ENCODE measurements at places on chromosomes 16 and 17. TPM values are rescaled to one million over a fixed set of nuclear protein-coding genes. Genes with fewer than 3 reads are reported as not detected.

Gene GRB7
- total RNA-seq: 49.0 TPM

Gene RNF227
- total RNA-seq: 1.4 TPM

Gene PRKCB
- total RNA-seq: 8.2 TPM

Gene PYCARD
- 39.2 TPM for total RNA-seq

Gene KCTD2
- total RNA-seq: 21.2 TPM

Gene OSGIN1
- total RNA-seq: 11.6 TPM

Gene ALOX12B
- 0.49 TPM for total RNA-seq

DNA sequence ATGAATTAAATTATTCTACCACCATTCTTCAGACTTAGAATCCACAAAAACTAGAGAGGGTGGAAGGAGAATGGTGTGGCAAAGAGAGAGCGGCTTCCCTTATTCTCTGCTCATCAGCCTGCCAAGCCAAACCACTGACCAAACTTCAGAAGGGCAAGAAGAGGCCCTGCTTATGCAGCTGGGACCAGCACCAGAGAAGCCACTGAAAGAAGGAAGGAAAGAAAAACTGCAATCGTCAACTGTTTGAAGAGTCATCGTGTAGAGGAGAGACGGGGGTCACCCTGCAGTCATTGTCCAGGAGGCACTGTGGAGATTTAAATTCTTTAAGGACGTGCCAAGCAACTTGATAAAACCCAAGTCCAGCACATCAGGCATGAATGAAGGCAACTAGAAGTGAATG is 15.6 kb downstream of the PMP22 start:
- DNase-seq: no peak

GRCh38 chr17:41013606-41014005 is 4.7 kb upstream of the KRTAP3-1 start:
- no peak for DNase-seq

GRCh38 chr16:27726621-27727261 is 176.8 kb downstream of the KATNIP start:
- DNase-seq: no peak

DNA sequence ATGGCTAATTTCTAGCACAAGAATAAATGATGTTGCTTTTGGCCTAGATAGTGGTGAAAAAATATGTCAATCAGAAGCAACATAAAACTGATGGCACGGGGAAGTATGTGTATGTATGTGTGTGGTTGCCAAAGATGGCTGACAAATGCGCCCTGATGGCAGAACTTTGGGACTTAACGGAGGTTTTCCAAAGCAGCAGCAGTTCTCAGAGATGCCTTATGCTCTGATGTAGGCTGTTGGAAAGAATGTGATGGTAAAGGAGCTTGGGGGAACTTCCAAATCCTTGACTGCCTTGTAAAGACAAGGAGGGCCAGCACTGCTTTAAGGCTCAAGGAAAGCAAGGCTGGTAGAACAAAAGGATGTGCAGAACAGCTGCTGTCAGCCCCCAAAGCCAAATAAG is 16.0 kb downstream of the KCTD19 start:
- DNase-seq: no peak

GRCh38 chr17:8475781-8476180 is 40.1 kb downstream of the NDEL1 start:
- no peak for DNase-seq

GRCh38 chr16:10577305-10578202 is 2.8 kb downstream of the EMP2 start:
- peak; percentile 62 for DNase-seq

GRCh38 chr17:31499771-31500554 is 108.5 kb downstream of the RAB11FIP4 start:
- DNase-seq: no peak

DNA sequence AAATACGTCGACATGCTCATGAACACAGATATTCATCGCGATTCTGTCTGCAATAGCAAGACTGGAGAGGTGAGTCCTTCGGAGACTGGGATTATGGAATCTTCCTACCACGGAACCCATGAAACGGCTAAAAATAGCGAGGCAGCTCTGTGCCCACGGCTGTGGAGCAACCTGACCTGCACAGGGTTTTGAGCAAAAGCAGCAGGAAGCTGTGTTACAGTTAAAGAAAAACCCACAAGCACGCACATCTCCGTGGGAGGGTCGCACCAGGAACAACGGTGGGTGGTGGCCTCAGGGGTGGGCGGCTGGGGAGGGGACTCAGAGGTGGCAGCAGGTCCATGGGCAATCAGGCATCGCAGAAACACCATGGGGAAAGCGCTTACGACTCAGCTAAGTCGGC is 24.8 kb downstream of the SLC38A10 start:
- DNase-seq: no peak

DNA sequence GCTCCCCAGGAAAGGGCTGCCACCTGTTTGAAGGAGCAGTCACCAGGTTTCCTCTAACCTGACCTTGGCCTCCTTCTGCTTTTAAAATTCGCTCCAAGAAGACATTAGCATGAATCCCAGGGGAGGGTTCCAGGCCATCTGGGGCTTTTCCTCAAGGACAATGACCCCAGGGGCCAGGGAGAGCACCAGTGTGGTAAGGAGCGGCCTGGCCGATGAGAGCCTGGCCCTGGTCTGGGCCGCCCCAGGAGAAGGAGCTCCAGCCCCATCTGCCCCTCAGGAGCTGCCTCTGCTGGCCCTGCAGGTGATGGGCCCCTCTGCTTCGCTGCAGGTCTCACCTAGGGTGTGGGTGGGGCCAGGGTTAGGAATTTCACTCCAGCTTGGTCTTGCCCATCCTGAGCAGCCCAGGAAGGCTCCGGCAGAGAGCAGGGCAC is 209.2 kb upstream of the TNRC6C start:
- no peak for DNase-seq

- DNase-seq: no peak
These were observed 20.5 kb downstream of the COG7 start for GRCh38 chr16:23432176-23433128.

- DNase-seq: no peak
These were observed 2.1 kb upstream of the ATP2A1 start for GRCh38 chr16:28876019-28876659.

DNA sequence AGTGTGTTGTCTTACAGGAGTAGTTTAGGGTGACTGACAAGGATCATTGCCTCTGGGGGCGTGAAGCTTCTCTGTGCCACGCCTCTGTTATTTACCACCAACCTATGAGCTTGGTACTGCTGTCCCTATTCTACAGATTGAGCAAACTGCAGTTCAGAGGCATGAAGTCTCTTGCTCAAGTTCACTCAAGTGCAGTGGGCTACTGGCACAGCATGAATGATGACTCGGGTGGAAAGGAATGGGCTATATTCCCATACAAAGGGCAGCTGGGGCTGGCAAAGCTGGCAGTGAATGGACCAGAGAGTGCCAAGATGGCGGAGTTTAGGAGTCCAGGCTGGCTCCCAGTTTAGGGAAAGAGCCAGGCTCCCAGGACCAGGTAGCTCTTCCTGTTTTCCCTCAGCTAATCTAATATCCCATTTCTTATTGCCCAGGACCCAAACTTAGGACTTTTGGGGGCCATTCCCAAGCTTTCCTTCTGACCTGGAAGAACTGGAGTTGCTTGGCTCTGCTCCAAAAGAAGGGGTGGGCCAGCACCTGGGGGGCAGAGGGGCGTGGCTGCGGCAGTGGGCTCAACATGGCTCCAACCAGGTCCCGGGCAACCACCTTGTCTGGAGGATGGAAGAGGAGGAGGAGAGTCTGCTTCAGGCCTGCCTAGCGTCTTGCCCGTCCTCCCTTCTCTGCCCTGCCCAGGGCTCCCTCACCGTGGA is 12.9 kb downstream of the PLK1 start:
- no peak for DNase-seq

DNA sequence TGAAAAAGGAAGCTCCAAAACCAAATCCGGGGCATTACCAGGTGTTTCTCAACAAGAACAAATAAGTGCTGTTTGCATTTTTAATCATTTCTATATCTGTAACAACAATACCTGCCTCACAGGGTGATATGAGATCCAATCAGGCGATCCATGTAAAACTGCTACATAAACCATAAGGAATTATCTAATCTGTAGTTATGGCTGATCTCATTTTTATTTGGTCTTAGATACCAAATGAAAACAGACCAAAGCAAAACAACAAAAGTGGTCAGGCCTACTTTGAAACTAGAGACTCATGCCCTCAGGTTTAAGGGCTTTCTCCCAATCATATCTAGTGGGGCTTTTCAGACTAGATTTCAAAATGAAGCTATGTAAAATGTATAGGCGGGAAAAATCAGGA is 28.3 kb downstream of the XPO6 start:
- DNase-seq: no peak

DNA sequence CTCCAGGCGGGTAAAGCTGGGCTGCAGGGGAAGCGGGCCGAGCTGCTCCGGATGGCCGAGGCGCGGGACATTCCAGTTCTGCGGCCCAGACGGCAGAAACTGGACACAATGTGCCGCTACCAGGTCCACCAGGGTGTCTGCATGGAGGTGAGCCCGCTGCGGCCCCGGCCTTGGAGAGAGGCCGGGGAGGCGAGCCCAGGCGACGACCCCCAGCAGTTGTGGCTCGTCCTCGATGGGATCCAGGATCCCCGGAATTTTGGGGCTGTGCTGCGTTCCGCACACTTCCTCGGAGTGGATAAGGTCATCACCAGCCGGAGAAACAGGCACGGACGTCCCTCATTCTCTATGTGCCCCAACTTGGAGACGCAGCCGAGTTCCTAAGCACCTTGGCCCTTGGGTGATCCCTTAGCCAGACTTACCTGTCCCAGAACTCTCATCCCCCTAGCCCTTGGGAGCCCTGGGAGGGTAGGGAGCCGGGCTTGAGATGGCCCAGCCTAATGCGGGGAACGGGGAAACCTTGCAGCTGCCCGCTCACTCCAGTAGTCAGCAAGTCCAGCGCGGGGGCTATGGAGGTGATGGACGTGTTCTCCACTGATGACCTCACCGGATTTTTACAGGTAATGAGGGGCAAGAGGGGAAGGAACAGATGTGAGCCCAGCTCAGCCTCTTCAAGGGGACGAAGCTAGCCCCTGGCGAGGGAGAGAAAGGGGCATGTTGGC is 806 bp downstream of the MRM1 start:
- DNase-seq: peak; percentile 43

DNA sequence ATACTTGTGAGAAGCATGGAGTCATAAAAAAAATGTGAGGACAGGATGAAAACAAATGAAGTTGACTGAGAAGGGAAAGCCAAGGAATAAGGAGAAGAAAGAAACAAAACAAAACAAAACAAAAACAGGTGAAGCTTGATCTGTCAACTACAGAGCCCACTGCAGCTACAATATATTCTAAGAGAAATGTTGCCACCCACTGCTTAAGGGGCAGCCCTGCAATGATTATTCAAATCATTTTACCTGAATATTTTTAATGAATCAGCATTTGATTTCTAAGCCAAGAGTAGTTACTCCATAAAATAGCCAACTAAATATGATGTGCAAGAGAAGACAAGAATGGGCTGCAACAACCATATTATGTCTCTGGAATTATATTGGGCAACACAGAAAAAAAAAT is 252.0 kb upstream of the KIF2B start:
- no peak for DNase-seq

DNA sequence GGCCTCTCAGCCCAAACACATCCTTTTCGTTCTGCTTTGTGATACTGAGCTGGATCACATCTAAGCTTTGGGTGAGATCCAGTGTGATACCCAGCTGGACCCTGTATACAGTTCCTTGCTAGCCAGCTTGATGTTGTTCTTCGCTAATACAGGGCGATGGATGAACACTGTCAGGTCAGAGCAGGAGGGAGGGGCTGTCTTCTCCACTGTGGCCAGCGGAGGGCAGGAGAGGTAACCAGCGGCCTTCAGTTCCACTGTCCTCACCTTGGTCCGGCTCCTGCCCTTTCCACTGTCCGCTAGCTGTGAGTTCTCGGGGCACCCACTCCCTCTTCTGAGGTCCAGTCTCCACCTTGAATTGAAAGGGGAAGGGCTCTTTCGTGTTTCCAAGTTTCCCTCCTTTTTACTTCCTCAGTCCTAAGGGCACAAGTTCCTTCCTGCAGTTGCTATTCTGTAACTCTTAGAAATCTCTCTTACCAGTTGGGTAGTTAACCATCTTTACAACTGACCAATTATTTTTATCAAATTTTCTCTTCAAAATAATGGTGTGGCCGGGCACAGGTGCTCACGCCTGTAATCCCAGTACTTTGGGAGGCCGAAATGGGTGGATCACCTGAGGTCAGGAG is 3.0 kb upstream of the ZNF213 start:
- peak; percentile 55 for DNase-seq

GRCh38 chr16:52553322-52553721 is 6.4 kb upstream of the TOX3 start:
- DNase-seq: no peak

- no peak for DNase-seq
These were observed 311.1 kb upstream of the TBX2 start for GRCh38 chr17:61088556-61088955.

DNA sequence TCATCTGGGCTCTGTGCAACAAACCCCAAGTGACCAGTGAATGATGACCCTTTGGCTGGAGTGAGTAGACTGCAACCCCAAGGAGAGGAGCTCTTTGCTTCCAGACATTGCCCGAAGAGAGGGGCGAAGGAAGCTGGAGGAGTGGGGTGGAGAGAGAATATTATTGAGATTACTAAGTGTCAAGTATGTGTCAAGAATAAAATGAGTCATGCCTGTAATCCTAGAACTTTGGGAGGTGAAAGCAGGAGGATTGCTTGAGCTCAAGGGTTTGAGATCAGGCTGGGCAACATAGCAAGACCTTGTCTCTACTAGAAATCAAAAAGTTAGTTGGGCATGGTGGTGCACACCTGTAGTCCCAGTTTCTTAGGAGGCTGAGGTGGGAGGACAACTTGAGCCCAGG is 142.0 kb upstream of the CCL2 start:
- DNase-seq: no peak
